NT2/D1 (cell line): ENCODE measurements at places on chromosomes 2 and 18.

DNA sequence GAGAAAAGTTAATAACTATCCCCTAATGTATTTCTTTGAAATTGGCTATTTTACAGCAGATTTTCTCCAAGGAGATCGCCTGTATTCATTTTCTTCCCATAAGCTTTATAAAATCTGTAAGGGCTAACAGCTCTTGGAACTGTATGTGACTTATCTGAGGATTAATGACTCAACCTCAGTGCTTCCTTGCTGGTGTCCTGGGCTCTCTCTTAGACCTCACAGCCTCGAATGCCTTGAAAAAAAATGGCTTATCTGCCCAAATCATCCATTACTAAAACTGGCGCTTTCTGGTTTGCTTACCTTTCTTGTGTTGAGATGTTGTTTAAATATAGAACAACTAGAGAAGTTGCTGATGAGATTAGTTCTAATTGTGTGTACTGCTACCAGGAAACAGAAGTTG, 713.6 kb downstream of the SLC4A3 start:
- no peak for DNase-seq

DNA sequence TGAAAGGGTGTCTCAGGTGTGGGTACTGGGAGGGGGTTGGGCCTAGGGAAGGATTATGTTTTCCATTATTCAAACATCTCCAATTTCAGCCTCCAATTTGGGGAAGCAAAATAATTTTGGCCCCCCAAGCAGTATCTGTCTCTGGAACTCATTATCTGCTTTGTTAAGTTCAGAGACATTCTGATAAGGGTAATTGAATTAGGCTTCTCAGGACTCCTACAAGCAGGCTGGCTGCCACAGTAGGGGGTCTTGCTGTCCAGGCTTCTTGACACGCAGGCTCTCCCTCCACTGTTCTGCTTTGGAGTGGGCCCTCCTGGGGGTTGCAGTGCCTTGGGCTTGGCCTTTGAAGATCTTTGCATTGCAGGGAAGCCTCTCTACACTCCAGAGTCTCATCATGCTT, 108.1 kb upstream of the SIX2 start:
- DNase-seq, result no peak

GRCh38 chr2:124559236-124559635, 534.1 kb downstream of the CNTNAP5 start:
- no peak for DNase-seq

DNA sequence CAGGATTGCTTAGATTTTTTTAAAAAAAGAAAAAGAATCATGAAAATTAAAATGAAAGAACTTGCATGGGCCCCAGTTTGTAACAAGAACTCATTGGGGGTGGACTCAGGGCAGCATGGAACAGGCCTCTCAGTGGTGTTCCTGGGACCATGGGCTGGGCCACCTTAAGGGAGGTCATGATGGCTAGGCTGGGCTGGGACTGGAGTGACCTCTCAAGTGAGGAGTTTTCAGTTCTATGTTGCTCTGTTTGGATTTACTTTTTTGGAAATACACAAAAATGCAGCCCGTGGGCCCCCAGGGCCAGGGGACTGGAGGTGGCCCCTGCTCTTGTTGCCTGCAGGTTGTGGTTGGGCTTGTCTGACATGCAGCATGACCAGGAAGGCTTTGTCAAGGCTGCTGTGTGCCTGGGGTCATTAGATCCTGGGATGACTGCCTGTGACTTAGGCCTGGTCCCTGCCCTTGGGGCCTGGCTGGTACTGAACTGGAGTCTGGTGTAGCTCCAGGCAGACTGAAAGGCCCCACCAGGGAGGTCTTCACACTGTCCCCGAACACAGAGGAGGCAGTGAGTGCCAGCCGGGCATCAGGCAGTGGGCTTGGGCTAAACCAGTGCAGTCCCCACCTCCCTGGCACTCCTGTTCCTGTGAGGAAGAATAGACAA, 115.6 kb downstream of the GLI2 start:
- no peak for DNase-seq

GRCh38 chr2:69509011-69509749, 71.9 kb upstream of the NFU1 start:
- no peak for DNase-seq

GRCh38 chr2:8028981-8029380, 652.9 kb upstream of the ID2 start:
- DNase-seq, result no peak

GRCh38 chr2:181178823-181179412, 198.5 kb downstream of the UBE2E3 start:
- peak; percentile 25 for DNase-seq

- no peak for DNase-seq
Observed at GRCh38 chr2:105795575-105795934, 50.8 kb downstream of the NCK2 start.

DNA sequence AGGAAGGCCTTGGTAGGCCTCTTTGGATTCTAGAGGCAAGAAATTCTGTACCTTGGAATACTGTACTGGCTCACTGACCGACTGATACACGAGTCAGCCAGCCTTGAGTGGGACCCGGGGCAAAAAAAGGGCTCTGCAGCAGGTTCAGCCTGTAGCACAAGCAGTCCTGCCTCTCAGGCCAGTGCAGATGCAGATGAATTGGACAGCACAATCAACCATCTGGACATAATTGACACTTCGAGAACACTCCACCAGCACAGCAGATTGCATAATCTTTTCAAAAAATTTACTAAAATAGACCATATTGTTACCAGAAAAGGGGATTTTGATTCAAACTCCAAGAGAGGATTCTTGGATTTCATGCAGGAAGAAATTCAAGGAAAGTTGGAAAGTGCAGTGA, 241.6 kb downstream of the RPIA start:
- no peak for DNase-seq

DNA sequence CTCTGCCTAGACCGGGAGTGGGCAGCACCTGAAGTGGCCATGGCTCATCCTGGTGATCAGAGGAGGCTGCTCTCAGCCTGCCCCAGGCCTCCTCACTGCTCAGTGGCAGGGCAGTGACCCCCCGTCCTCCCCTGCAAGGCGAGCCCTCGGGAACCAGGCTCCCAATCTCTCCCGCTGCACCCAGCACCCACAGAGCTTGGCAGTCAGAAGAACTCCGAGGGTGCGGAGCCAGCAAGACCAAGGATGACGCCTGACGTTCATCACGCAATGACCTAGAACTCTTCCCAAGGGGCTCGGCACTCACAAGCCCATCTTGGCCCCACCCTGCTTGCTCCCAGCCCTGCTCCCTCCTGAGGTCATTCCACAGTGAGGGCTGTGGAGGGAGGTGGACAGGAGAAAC, 189.8 kb upstream of the SALL3 start:
- no peak for DNase-seq

DNA sequence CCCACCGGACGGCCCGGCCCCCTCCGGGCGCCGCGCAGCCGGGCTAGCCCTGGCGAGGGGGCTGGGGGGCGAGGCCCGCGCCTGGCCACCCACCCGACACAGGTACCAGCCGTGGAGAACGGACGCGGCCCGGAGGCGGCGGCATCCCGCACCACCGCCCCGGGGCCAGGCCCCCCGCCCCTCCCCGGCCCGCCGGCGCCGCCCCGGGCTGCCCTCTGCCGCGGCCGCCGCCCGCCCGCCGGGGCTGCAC, 405 bp downstream of the SOS1 start:
- DNase-seq, result no peak

DNA sequence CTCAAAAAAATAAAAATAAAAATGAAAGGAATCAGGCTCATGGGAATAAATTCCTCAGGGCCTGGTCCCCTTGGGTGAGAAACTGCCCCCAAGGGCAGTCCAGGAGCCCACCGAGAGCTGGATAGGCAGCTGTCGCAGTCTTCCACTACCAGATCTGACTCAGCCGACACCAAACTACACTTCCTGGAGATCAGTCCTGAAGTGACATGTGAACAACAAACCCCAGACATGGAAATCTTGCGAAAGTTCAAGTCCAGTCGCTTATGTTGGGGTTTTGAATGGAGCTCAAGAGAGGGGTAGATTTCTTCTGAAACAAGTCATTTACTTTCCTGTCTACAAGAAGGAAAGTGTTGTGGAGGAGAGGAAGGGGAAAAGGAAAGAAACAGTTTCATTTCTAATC, 12.9 kb downstream of the ADCY3 start:
- DNase-seq, result no peak
